NCI-H510A (cell line): ENCODE measurements at places on chromosomes 6 and 20.

- no peak for DNase-seq
Measured at GRCh38 chr6:149190224-149190831, 127.2 kb upstream of the TAB2 start.

DNA sequence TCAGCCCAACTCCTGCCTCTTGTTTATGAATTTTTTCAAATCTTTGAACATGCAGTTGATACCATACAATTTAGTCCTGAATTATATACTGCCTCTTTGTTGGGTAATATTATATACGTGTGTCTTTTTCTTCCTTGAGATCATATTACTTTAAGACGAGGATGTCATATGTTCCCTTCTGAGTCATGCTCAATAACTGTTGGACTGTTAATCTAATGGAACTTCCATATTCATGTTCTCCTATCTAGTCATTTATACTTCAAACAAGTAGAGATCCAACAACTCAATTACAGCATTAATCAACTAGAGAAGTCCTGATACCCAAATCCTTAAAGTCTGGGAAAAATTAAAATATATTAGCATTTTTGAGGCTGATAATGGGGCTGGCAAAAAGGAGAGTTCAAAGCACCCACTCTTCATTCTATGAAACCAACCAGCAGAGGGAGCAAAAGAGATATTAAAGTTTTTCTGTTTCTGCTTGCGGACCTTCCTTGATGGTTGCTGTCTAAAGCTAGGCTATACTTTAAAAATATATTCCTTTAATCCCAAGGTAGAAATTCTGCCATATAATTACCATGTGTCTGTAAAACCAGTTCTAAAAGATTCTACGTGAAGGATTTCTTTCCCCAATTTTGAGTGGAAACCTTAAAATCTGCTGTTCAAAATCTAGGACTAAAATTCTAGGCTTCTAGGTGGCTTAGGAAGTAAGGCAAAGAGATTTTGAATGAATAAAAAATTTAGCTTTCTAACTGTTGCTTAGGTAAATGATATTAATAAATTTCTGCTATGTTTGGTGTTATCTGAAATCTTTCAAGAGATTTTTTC lies 498.9 kb downstream of the BCKDHB start:
- peak; percentile 0 for DNase-seq

- no peak for DNase-seq
Measured at GRCh38 chr6:14470671-14471070, 353.1 kb downstream of the CD83 start.

DNA sequence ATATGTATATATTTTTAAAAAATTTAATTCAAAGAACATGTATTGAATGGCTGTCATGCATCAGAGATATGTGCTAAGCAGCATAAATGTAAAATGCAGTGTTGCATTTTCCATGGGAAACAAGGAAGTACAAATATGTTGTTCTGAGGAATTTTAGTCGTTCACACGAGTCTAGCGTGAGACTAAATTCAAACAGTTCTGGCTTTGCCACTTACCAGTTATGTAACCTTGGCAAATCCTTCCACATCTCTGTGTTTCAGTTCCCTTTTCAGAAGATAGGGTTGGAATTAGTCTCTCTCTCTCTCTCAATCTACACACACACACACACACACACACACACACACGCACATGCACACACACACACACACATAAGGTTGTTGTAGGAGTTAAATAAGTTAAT lies 305.4 kb downstream of the UTRN start:
- DNase-seq: no peak

- no peak for DNase-seq
Measured at GRCh38 chr6:21947731-21948386, 349.0 kb downstream of the PRL start.

DNA sequence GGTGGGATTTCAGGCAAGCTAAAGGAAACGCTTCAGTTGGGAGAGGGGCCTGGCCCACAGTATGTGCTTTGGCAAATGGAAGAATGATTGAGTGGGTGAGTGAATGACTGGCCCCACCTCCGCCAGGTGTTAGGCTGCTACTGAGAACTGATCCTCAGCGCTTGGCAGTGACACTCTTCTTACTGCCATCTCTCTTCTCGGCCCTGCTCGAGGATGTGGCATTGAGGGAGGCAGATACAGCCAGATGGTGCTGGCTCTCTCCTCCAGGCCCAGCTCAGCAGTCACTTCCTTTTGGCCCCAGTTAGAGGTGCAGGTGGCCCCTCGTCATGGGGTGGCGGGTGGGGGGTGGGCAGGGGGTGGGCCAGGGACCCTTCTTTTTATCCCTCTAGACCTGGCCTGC lies 38.9 kb upstream of the KCNK5 start:
- peak; percentile 88 for DNase-seq

DNA sequence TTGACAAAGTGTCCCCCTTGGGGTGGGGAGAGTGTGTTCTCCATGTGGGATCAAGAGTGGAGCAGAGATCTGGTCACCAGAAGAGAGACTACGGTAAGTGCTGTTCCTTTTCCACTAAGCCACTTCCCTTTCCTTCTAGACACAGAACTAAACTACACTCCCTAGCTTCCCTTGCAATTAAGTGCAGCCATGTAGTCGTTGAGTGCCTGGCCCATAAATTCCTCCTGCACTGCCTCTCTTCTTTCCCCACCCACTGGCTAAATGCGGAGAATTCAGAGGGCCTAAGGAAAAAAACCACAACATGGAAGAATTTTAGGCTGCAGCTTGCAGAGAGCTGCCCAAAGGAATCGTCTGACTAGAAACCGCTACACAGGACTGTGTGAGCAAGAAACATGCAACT lies 1.5 kb downstream of the WDR27 start:
- no peak for DNase-seq

DNA sequence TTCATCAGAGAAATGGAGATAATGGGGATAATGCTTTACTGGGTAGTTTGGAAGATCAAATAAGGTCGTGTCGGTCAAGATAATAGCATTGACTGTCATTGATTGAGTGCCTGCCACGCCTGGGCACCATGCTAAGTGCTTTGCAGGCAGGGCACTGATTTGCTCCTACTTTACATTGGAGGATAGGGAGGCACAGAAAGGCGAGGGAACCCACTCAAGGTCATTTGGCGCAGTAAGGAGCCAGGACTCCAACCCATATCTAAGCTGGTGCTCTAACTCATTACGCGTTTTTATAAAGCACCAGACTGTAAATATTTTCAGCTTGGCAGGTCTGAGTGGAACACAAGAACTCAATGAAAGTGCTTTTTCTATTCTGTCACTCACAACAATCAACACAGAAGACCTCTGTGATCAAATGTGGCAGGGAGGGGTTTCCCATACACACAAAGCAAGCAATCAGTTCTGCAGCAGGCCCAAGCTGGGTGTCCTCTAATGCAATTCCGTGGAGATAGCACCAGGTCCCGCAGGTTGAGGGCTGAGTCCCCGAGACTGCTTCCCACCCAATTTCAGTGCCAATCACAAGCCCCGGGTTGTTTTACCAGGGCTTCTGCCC lies 373.6 kb downstream of the CDH26 start:
- DNase-seq: no peak

GRCh38 chr6:109411034-109411433 lies 28.8 kb upstream of the CD164 start:
- no peak for DNase-seq

DNA sequence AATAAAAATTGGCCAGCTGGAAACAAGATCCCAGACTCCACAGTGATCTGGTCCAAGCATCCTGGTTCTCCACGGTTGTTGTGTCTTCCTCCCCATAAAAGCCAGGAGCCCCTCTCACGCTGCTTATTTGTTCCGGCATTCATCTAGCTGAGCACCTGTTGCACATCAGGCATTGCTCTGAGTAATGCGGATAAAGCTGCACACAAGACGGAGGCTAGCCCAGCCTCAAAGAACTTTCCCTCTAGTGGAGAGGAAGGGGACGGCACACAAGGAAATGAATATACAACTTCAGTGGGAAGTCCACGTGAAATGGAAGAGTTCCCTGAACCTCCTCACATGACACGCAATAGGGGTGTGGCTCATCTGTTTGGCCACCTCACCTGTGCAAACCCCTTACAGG lies 30.3 kb upstream of the NXT1 start:
- DNase-seq: no peak

DNA sequence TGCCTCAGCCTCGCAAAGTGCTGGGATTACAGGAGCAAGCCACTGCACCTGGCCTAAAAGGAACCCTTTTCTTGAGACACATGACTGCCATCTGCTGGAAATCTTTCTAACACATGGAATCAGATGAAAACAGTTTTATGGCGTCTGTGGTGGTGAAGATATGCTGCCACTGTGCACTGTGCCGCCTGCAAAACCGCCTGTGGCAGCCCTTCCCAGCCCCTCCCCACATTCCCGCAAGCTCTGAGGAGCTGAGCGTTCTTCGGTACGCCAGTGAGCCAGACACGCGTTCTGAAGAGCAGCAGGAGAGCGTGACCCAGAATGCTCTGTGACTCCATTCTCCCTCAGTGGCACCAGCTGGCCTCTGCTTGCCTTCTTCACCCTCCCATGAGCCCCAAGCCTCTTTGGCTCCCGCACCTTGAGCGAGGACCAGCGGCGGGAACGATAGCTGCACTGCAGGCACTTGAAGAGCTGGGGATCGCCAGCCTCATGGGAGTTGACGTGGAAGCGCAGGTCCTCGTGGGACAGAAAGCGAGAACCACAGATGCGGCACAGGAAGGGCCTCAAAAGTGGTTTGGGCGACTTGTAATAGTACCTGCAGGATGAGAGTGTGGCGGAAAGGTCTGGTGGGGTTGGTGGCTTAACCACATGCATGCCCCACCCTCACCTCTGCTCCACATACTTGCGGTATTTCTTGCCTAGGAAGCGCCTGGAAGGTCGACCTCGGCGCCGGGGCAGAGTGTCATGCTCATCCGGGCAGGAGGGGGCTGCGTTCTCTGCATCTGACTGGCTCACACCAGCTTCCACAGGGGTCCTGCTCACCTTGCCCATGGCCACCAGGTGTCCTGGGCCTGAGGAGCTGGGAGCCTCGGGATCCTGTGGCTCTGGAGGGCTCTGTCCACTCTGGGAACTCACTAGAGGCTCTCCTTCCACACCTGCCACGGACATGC lies 8.7 kb downstream of the ZNF335 start:
- peak; percentile 44 for DNase-seq

- no peak for DNase-seq
Measured at GRCh38 chr6:106790149-106790770, 160.9 kb downstream of the QRSL1 start.

DNA sequence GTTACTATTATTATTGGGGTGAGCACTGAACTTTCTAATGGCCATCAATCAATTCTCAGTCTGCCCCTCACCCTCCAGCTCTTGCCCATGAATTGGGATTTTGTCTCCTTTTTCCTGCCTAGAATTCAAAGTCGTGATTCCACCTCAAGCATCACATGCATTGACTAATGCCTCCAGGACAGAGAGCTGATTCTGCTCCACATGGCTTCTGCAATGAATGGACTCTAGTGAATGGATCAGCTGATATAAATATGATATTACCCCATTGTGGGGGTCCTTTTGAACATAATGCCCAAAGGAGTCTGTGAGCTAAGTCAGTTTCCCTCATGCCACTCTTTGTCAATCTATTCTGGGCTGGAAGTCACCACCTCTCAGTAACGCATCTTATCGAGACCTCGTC lies 126.4 kb downstream of the OPN5 start:
- DNase-seq: no peak

DNA sequence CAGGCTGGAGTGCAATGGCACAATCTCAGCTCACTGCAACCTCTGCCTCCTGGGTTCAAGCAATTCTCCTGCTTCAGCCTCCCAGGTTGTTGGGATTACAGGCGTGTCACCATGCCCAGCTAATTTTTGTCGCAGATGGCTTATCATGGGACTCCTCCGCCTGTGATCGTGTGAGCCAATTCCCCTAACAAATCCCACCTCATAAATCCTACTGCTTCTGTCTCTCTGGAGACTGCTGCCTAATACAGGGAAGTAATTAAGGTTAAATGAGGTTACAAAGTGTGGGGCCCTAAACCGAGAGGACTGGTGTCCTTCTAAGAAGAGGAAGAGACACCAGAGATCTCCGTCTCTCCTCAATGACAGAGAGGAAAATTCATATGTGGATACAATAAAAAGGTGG lies 52.0 kb downstream of the TRPC4AP start:
- DNase-seq: no peak

DNA sequence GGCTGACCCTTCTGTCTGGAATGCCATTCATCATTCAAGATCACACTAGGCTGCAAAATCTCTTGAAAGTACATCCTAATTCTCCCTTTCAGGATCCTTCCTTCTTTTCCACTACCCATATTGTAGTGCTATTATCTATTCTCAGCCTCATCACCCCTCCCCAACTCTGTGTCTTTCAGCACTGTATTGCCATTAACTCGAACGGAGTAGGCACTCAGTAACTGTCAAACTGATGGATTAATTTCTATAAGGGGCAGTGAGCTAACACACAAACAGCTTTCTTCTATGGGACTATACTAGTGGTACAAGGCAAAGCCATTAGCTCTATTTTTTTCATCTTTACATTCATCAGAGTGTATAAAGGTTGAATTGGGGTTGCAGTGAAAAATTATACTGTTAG lies 46.6 kb downstream of the LAMA4 start:
- no peak for DNase-seq

GRCh38 chr6:97423190-97423589 lies 140.2 kb upstream of the MMS22L start:
- DNase-seq: no peak

DNA sequence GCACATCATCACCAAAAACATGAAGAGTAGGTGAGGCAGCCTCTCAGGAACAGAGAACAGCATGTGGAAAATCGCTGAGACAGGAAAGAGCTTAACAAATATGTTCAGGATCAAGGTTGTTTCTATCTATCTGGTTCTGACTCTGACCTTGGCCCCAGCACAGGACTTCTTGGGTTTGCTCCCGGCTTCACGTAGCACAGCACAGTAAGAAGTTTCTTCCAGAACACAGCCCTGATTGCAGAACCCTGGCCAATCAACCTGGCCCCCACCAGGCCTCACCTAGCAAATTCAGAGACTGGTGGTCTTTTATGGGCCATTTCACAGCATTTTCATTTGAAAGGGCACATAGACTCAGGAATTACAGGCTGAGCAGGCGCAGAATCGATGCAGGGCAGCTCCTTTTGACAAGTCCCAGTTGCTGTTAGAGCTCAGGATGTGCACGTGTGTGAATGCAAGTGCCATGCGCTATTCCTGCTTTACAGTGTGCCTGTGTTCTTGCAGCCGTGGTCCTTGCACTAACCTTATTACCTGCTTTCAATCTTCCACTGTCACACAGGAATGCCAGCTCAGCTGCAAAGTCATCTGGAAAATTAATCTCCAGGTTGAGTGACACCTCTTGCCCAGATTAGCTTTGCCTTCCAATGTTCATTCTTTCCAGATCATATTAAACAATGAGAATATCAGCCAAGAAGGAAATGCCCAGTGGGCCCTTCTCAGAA lies 100.5 kb upstream of the SLC2A12 start:
- DNase-seq: no peak

GRCh38 chr6:73200735-73201134 lies 24.6 kb downstream of the KHDC1L start:
- no peak for DNase-seq
